ENCODE measurements at places on chromosomes 2 and 18.

- no peak for DNase-seq
These were observed 478.0 kb downstream of the PID1 start for GRCh38 chr2:228793116-228793515.

- DNase-seq: no peak
These were observed 540.7 kb upstream of the NETO1 start for GRCh38 chr18:73408469-73408868.

DNA sequence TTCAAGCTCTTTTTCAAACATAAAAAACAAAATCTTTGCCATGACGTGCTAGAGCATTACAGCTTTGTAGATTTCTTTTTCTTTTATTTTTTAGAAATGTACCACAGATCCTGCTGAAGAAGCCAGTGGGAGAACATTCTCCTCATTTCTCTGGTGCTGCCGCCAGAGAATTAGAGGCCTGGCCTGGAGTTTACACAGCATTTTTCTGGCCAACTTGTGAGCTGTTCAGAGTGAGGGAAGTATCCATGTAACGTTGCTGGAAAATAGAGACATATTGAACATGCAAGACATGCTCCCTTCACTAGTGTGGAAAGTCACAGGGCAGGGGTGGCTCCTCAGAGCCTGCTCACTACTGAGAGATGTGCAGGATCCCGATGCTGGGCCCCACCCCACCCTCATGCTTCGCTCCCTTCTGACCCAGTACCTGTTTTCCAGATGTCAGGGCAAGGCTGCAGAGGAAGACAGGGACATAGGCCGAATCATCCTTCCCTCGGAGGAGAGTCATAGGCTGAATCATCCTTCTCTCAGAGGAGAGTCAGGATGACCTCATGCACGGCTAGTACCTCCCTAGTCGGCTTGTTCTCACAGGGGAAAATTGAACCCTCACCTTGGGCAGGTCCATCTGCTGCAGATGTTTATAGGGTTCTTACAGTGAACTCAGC is 298.5 kb downstream of the INSIG2 start:
- peak; percentile 92 for DNase-seq

DNA sequence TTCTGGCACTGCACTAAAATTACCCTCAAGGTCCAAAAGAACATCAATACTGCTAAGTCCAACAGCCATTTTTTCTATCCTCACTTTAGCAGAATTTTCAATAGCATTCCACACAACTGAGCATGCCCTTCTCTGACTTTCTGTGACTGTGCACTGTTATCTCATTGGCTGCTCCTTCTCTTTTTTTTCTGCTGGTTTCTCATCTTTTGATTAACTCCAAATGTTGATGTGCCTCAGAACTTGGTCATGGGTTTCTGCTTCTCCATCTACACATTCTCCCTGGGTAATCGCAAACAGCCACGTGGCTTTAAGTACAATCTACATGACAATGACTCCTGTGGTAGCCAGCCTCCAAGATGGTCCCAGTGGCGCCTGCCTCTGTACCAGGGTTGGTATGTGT is 75.0 kb upstream of the CD226 start:
- DNase-seq: no peak

DNA sequence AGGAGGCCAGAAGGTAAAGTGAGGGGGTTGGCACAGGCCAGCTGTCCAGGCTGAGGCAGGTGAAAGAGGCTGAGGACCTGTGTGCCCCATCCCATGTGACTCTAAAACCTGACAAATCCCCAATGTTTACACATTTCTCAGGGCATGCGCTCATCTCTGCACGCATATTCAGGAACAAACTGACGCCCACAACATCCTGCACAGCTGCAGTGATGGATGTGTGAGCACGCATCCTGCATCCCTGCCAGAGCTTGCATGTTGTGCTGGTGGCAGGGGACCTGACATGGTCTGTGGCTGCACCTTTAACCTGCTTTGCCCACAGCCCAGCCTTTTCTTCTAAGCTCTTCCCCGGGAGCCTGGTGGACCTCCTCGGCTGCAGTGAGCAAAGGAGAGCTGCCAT is 83.1 kb downstream of the FBXO15 start:
- no peak for DNase-seq

- no peak for DNase-seq
These were observed 165.6 kb downstream of the MREG start for GRCh38 chr2:215847718-215848117.

DNA sequence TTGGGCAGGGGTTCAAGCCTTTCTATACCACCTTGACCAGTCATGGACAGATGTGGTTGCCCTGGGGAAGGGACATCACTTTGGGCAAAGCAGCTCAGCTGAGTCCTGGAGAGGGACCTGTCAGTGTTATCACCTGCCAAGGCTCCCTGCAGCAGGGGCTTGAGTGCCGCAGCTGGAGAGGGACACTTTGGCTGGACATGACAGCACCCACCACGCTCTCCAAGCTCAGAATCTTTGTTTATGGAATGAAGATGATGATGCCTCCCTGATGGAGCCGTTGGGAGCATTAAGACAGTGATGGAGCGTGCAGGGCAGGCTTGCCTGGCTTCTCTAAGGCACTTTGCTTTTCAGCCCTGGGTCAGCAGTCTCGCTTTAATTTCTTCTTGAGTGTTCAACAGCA is 4.3 kb upstream of the TFCP2L1 start:
- DNase-seq: no peak

DNA sequence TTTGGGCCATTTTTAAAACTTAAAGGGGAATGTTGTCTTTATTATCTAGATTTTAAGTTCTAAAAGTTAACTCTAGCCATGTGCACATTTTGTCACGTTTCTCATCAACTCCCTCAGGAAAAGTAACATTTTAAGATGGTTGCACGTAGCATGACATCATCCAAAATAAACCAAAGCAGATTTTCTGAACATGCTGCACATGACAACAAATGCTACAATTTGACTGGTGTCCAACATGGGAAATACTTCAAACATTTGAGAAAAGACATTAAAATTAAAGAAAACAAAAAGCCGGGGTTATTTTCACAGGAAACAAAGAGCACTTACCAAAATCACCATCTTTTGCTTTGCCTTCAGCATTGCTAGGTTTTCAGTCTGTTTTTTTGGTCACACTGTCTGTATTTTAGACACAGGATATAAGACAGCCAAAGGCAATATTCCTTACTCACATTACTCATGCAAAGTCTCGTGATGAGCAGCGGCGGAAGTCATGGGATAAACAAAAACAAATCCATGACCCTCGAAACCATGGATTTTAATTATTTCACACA is 51.3 kb upstream of the RND3 start:
- DNase-seq: peak; percentile 52

DNA sequence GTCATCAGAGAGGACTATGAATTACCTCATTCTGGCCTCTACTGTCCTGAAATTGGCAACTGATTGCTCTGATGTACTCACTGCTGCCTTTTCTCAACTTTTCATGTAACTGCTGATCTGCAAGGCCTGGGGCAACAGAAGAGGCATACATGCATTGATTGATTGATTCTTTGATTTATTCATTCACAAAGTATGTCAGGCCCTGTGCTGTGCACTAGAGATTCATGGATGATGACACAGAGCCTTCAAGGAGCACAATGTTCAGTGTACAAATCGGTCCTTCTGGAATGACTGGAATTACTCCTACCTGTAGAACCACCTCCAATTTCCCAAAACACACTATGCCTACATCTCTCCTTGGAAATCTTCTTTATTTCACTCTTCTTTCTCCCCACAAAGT is 111.3 kb downstream of the LRATD1 start:
- no peak for DNase-seq

DNA sequence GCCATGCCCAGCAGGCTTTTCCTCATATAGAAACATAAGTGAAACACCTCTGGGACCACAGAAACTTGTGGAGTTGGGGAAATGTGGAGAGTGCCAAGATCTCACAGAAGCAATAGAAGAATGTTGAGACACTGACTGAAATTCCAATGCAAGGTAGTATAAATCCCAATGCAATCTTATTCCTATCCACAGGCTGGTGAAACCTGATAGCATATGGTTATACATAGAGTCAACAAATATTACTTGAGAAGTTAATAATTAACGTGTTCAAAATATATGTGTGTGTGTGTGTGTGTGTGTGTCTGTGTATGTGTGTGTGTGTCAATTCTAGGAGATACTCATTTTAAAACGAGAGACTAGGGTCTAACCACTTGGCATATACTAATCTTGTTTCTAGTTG is 776.8 kb upstream of the ACVR2A start:
- no peak for DNase-seq

DNA sequence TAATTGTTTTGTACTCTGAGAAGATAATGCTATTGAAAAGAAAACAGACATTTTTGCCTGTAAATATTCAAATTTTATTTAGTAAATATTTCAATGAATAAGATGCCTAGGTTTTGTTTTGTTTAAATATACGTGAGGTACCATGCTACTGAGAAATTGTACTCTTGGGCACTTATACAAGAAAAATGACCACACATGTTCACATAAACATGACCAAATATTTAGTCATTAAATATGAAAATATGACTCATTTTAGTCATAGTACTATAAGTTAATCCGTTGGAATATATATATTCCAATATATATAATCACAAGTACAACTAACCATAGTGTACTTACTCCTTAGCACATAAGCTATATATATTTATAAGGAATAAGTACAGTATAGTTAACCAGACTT is 56.7 kb upstream of the ZNF804A start:
- DNase-seq: no peak

GRCh38 chr2:190506666-190507065 is 27.9 kb downstream of the NEMP2 start:
- no peak for DNase-seq

DNA sequence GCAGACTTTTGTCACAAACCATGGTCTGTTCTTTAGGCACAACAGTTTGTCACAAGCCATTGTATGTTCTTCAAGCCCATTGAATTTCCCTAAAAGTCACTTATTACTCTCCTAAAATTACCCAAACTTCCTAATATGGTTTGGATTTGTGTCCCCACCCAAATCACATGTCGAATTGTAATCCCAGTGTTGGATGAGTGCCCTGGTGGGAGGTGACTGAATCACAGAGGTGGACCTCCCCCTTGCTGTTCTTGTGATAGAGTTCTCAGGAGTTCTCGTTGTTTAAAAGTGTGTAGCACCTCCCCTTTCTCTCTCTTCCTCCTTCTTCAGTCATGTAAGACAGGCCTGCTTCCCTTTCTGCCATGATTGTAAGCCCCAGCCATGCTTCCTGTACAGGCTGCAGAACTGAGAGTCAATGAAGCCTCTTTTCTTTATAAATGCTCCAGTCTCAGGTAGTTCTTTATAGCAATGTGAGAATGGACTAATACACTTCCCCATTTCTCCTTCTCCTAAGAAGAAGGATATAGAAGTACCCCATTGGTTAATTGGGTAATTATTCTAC is 11.2 kb upstream of the GYPC start:
- DNase-seq: no peak

GRCh38 chr2:3805201-3805939 is 102.0 kb downstream of the DCDC2C start:
- DNase-seq: no peak

Data from AG08395 (cell line).